ENCODE measurements at places on chromosomes 11 and 22.

- DNase-seq: no peak
Measured at GRCh38 chr11:27139742-27140367, 99.2 kb downstream of the BBOX1 start.

DNA sequence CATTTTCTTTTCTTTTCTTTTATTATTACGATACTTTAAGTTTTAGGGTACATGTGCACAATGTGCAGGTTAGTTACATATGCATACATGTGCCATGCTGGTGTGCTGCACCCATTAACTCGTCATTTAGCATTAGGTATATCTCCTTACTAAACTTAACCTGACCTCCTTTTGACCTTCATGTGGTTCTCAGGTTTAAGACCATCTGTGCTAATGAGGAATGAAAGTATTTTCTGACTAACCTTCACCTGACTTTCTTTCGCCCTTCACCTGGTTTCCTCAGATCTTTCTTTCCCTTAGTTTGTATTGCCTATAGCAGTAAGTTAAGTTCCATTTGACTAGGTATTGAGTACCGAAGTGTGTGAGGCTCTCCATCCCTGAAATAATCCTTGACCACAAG lies 6.5 kb downstream of the EXPH5 start:
- DNase-seq: no peak

DNA sequence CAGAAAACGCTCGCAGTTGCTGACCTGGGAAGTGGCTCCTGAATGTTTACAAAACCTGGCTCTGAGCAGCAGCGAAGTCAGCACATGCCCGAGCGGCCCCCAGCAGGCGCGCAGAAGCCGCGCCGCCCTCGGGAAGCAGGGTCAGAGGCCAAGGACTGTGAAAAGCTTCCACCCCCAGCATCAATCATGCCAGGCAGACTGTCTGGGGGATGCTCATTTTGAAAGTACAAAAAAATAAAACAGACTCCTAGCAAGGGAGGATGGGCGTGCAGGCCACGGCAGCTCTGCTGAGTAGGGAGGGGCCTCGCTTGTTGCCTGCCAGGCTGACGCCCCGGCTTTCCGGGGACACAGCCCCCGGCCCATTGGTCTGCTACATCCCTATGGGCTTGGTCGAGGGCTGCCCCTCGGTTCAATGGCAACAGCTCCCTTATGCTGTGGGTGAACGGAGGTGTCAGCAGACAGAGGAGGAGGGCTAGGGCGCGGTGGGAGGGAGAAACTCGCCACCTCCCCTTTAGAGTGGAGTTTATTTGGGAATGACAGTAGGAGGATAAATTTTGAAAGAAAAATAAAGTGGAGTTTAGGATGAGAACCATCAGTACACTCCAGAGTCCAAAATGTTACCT lies 37.7 kb upstream of the GNB1L start:
- no peak for DNase-seq

- no peak for DNase-seq
Measured at GRCh38 chr11:108751444-108751843, 86.6 kb downstream of the DDX10 start.

GRCh38 chr22:19823902-19824211 lies 30.8 kb downstream of the GNB1L start:
- no peak for DNase-seq

DNA sequence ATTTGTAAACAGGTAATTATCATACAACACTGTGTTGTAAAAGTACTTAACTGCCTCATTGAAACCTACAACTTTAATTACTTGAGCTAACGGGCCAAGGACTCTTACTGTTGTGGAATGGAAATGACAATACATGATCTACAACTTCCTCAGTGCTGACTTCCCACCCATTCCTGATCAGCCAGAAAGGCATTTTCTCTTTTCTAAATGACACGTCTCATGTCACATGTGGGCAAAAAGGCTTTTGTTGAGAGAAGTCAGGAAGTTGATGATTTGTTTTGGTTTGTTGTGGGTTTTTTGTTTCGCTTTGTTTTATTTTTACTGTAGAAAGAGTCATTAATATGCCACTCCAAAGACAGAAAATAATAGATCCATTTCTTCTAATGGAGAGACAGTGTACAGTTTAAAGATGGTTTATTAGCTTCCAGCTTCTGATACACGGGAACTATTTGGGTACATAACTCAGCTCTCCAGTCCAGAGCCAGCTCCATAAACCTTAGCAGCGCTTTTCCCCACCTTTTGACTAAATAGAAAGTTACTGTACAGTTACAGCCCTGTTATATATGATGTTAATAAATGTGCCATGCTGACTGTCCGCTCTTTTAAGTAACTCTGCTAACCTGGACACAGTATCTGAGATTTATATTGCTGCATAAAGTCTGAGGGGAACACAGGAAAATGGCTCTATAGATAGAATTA lies 509.4 kb upstream of the API5 start:
- no peak for DNase-seq

GRCh38 chr11:131759140-131759539 lies 388.7 kb downstream of the NTM start:
- no peak for DNase-seq

DNA sequence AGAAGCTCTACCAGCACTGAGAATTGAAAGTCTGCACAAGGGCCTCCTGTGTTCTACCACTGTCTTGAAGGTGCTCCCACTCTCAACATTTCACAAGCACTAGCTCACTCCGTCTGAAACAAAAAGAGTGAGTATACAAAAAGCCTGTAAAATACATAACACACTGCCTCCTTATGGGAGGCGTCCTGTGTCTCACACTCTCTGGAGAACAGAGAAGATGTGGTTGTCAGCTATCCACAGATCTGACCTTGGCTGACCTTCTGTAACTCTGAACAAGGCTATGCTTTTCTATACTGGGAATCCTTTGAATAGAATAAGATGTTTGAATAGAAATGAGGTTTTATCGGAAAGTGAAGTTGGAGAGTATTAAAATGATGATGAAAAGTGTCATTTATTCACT lies 171.3 kb upstream of the TMEM45B start:
- no peak for DNase-seq

DNA sequence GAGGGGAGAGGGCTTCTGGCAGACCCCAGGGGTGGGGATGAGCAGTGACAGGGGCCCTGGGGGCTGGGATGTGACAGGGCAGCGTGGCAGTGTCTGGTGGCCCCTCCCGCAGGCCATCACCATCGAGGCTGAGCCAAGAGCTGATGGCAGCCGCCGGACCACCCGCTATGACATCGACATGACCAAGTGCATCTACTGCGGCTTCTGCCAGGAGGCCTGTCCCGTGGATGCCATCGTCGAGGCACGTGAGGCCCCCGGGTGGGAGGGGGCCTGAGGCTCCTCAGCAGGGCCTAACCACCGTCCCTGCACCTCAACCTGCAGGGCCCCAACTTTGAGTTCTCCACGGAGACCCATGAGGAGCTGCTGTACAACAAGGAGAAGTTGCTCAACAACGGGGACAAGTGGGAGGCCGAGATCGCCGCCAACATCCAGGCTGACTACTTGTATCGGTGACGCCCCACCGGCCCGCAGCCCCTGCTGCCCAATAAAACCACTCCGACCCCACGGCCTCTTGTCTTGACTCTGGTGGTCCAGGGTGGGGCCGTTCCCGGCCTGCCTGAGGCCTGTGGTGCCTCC lies 2.6 kb upstream of the TCIRG1 start:
- no peak for DNase-seq

GRCh38 chr11:61834278-61835048 lies 6.4 kb downstream of the FADS2 start:
- DNase-seq: peak; percentile 7

- DNase-seq: no peak
Measured at GRCh38 chr11:4576880-4577279, 4.7 kb upstream of the OR52I2 start.
